ENCODE measurements at places on chromosomes 6 and 20. TPM values are rescaled to one million over a fixed set of nuclear protein-coding genes. Genes with fewer than 3 reads are reported as not detected.

The MAP3K4 gene
- total RNA-seq, result 40.0 TPM

The GRM1 gene
- not detected for total RNA-seq

The NHLRC1 gene
- total RNA-seq, result 0.20 TPM

DNA sequence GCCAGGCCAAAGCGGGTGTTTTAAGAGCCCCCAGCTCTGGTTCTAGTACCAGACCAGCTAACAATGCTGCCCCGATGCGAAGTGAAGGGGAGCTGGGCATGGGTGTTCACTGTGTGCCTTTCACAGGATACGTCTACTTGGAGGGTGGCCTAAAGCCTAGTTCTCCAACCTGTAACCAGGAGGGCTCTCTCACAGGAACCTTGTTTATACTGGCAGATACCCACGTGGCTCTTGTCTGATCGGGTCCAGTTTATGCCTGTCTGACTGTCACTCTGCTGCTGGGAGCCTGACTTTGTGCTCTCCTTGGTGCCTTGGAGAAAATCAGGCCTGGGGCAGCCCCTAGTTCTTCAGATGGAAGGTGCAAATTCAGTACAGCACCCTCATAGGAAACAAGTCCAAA, 60.2 kb upstream of the RNF144B start:
- no peak for DNase-seq

DNA sequence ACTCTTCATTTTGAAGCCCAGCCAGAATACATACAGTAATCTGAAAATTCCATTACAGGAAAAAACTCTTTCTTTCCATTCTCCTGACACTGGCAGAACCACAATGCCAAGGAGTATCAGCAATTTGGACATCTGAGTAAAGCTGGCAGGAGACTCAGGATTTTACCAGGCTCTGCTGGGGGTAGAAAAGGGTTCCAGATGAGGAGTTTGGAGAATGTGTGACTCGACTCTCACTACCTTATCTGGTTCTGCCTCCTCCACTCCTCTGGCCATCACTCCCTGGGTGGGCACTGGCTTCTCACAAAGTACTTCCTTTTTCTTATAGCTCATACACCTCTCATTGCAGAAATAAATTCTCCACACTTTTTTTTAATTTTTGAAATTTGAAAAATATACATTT, 10.6 kb upstream of the WFDC8 start:
- no peak for DNase-seq

DNA sequence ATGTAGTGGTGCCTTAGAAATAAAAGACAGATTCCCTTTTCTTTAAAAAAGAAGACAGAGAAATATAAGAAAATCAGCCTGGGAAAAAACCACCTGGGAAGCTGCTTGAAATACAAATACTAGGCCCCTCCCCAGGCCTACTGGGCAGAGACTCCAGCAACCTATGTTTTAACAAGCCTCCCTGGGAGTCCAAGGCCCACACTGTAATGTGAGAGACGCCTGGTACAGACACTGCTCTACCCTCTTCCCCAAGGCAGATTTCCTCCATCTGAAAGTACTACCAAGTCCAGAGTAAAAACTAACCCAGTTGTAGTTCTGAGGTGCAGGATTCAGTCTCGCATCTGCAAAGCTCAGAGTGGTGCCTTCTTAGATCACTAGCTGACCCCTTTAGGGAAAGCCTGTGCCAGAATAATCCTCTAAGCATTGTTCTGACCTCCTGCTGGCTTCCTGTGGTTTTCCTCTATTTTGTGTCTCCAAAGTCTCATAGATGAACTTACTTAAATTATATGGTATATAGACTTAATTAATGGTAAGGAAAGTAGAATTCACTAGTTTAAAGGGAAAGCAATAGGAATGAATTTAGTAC, 270.2 kb upstream of the SLC35B3 start:
- DNase-seq, result no peak

DNA sequence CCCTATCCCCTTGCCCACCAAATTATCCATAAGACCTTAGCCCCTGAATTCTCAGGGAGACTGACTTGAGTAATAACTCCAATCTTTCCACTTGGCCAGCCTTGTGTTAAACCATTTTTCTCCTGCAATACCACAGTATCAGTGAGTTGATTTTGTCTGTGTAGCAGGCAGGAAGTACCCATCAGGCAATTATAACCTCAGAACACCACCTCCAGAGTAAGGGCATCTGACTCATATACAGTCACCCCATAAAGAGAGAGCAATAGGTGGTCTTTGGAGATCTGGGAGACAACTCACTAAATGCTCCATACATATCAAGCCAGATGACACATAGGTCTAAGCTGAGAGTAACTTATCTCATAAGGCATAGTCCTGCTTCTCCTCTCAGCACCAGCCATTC, 83.7 kb downstream of the FILIP1 start:
- no peak for DNase-seq

GRCh38 chr6:105990151-105990550, 96.0 kb upstream of the PRDM1 start:
- no peak for DNase-seq

DNA sequence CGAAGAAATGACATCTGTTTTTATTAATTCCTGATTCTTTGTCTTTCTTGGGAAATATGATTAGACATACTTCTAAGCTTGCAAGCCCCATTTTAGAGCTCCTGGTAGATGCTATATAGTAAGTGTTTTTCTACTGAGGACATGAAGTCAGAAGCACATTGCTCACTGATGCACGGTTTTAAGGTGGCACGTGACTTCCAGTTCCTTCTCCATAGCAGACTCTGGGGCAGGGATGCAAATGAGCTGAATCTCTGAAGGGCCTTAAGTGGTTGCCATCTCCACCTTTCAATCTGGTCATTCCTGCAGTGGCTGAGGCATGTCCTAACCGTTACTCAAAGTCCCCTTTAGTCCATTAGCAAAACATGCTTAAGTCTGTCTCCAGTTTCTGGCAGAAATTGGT, 421.2 kb upstream of the HTR1E start:
- no peak for DNase-seq

DNA sequence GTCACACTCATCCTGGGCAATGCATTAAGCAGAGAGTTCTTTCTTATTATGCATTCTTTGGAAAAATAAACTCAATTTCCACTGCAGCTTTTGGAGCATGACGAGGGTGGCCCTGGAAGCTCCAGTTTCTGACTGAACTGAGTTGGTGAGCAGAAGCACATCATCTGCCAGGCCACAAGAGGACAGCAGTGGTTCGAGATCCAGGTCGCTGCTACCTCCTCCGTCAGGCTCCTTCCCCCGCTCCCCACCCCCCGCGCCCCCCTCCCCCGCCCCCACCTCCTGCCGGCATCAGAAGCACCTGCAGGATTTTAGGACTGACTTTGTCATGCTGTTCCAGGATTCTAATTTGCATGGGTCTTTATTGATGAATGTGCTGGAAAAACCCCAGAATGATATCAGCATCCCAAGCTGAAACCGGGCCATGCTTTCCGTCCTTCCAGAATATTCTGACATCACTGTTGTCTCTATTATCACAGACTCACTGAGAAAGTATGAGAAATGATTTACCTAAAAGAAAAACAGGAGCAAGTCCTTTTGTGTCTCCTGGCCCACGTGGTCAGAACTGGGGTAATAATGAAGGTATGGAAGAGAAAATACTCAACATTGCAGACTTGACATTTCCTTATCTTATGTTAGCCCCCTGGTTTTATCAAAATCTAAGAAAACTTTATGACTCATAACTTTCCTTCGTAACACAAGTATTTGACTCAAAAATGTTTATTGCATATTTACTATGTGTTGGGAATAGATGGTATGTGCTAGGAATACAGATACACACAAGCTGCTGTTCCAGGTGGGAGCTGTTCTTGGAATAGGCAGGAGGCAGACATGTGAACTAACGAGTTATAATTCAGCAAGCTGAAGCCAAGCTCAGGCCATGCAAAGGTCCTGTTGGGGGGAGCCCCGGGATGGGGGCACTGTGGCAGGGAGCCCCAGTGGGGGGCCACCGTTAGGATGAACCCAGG, 220.2 kb upstream of the EXOC2 start:
- DNase-seq, result no peak

- no peak for DNase-seq
These were observed 1.9 kb downstream of the RAB32 start for GRCh38 chr6:146545581-146545980.

GRCh38 chr6:7126754-7127153, 19.0 kb downstream of the RREB1 start:
- DNase-seq, result no peak

Data from activated CD4-positive, alpha-beta memory T cell treated with anti-CD3 and anti-CD28 coated beads, Interleukin-2, amount 10 ng/mL, durations not matched to agents 7 days and 5 days (primary cell).